ENCODE measurements at places on chromosomes 12 and 14. TPM values are rescaled to one million over a fixed set of nuclear protein-coding genes. Genes with fewer than 3 reads are reported as not detected.

GRCh38 chr12:11743423-11744409 lies 94.2 kb downstream of the ETV6 start:
- DNase-seq: no peak

Gene CEBPE
- total RNA-seq: not detected

DNA sequence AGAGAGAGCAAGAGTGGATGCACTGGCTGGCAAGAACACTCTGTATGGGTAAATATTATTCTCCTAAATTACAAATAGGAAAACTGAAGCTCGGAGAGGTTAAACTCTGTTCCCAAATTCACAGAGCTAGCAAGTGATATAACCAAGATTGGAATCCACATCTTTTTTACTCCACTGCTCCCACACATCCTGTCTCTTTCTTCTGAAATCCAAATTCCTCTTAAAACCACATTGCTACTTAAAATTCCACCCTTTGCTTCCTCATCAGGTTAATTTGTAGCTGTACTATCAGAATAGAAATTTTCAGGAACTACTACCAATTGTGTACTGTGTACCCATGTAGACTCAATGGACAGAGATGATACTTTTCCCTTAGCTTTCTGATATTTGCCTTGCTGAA lies 74.4 kb downstream of the ARMH4 start:
- no peak for DNase-seq

DNA sequence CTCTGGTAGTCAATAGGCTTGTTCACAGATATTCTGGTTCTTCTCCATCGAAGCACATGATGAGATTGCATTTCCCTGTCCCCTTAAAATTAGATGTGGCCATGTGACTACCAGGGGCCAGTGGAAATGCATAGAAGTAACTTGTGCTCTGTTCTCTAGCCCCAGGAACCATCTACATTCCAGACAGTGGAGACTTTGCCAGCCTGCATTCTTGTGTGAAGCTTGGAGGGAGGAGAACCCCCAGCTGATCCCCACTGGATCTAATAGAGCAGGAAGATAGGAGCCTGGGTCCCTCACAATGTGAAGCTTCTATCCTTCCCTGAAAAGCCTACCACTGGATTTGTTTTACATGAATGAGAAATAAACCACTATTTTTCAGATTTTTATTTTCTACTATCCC lies 130.1 kb downstream of the KITLG start:
- DNase-seq: no peak

GRCh38 chr12:31929027-31929526 lies 30.1 kb upstream of the RESF1 start:
- no peak for DNase-seq

GRCh38 chr12:57207731-57208630 lies 8.6 kb upstream of the NXPH4 start:
- DNase-seq: no peak

- DNase-seq: no peak
Observed at GRCh38 chr12:8589679-8590078, 23.0 kb downstream of the AICDA start.

DNA sequence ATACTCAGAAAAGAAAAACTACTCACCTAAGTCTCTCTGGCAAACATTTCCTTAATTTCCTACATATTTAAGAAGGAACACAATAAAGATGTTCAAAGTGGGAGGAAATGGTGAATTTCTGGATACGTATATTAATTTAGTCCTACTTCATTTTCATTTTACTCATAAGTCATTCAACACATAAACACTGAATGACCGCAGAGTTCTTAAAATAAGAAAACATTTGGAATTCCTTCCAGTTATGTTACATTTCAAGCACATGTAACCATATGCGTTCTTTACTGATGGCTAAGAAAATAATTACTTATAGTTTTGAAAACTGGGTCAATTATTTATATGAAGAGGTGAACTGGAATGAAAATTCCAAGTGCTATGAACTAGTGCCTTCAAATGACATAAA lies 409.3 kb downstream of the BCAT1 start:
- DNase-seq: no peak

DNA sequence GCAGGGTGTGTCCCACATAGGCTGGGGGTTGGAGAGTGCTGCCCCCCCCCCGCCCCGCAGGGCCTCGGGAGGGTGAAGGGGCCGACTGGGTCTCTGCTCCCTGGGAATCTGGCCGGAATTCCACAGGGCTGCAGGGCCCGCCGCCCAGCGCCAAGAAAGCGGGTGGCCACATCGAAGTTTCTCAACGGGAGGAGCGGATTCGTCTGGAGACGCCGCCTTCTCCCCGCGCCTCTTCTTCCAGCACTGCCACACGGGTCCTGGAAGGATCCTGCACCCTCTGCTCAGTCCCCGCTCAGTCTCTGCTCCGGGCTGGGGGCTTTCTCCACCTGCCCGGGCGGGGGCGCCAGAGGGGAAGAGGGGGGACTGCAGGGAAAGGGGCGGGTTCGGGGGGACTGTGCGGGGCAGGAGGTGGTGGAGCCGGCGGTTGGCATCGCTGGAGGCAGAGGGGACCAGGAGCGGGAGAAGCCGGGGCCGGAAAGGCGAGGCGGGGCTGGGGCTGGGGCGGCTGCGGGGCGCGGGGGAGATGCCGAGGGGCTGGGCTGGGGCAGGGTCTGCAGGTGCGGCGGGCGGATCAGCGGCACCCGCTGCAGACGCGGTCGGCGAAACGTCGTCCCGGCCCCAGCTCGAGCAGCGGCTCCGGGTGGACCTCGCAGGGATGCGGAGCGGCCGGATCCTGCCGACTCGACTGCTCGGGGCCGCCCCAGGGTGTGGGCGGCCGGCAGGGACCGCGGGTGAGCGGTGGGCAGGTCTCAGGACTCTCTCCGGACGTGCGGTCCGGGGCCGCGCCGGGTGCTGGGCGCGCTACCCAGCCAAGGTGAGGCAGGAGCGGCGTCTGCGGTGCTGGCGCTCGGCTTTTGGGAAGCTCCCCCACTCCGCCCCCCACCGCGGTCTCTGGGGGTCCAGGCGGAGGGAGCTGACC lies 811.4 kb upstream of the TMEM132C start:
- no peak for DNase-seq

Gene GARIN6
- total RNA-seq: not detected
